ENCODE measurements at places on chromosomes 6 and 20.

DNA sequence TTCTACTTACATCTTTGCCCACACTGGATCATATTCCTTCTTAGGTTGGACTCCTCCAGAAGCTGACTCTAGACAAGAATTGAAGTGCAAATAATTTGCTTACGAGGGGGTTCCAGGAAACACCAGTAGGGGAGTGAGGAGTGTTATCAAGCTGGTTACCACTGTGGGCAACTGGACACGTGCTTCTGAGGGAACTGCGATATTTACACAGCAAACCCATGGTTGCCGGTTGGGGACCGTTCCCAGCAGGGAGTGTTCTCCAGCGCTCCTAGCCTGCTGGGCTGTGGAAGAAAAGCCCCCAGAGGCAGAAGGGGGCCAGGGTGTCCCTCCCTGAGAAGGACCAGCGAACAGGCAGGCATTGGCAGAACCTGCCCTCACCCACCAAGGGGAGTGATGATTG is 21.7 kb downstream of the MDFI start:
- no peak for DNase-seq

GRCh38 chr6:106477790-106478189 is 117.3 kb downstream of the CRYBG1 start:
- DNase-seq = no peak

DNA sequence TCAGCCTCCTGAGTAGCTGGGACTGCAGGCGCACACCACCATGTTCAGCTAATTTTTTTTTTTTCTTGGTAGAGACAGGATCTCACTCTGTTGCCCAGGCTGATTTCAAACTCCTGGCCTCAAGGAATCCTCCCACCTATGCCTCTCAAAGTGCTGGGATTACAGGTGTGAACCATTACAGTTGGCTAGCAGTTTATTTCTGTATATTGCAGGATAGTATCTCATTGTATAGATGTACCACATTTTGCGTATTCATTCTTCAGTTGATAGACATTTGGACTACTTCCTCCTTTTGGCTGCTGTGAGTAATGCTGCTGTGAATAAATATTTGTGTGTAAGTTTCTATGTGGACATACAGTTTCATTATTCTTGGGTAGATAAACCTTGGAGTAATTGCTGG is 32.9 kb downstream of the ASXL1 start:
- no peak for DNase-seq

GRCh38 chr6:17178326-17178725 is 76.5 kb downstream of the STMND1 start:
- DNase-seq = no peak

- no peak for DNase-seq
These were observed 499.2 kb upstream of the CDH4 start for GRCh38 chr20:60752741-60753420.

GRCh38 chr6:21556511-21556910 is 37.0 kb upstream of the SOX4 start:
- no peak for DNase-seq

GRCh38 chr6:144655376-144655775 is 370.2 kb downstream of the UTRN start:
- no peak for DNase-seq

DNA sequence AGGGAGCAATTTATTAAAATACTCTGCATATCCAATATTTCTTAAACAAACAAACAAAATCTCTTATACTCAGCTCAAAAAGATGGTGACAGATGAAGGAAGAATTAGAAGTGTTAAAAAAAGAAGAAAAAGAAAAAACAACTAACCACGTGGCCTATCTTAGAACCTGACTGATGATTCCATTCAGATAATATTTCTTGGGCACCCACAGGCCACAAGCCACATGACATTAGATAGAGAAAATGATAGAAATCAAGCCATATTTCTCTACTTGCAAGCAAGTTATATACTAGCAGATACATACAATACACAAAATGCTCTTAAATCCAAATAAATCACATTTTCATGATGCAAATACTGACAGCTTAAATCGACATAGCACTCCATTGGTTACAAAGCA is 14.5 kb upstream of the RAMACL start:
- no peak for DNase-seq

DNA sequence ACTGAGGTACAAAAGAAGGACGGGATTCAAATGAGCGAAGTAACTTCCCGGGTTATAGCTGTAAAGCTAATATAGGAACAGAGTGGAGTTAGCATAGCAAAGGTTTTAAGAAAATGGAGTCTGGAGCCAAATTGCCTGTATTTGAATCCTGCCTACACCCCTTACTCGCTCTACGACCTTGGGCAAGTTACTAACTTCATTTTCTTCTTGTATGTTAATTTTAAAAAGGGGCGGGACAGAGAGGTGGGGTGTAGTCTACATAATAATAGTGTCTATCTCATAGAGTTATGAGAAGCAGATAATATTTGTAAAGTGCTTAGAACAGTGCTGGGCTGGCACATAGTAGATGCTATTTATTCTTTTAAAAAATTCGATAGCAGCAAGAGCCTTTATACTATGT is 705 bp downstream of the ZSCAN23 start:
- no peak for DNase-seq

GRCh38 chr6:52515219-52515960 is 61.5 kb downstream of the TRAM2 start:
- no peak for DNase-seq

DNA sequence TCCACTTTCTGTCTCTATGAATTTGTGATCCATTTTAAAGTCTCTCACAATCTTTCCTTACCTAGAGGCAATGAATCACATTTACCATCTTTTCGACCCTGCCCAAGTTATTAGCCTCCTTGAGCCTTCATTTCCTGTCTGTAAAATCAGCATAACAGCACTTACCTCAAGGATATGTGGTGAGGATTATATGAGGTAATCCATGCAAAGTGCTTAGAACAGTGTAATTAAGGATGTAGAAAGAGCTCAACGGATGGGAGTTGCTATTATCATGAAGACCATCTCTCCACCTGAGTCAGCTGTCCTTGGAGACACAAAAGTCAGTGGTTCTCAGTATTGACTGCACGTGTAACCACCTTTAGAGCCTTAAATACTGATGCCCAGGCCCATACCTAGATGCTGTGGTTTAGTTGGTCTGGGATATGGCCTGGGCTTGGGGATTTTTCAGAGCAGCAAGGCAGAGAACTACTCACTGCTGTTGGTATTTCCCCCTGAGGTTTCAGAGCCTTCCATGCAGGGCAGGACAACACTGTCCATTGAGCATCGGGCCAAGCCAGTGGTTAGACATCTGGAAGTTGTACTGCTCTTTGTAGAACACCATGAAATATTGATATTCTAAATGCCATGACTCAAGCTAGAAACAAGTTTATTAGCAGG is 55.8 kb downstream of the LYRM2 start:
- no peak for DNase-seq

DNA sequence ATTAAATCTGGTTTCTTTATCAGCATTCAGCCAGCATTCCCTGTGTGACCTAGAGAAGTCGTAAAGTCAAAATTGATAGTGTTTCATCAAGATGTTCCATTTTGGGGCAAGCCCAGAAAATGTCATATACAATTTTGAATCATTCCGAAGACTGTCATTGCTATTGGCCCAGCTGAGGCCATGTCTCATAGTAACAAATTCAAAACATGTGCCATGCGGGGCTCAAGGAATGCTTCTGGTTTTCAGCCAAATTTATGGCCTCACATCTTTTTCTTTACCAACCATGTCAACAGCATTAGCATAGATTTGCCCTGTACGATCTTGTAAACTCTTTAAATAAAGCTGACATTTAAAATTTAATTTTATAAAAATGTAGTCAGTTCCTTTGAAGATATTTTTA is 314.7 kb downstream of the PAX1 start:
- no peak for DNase-seq

DNA sequence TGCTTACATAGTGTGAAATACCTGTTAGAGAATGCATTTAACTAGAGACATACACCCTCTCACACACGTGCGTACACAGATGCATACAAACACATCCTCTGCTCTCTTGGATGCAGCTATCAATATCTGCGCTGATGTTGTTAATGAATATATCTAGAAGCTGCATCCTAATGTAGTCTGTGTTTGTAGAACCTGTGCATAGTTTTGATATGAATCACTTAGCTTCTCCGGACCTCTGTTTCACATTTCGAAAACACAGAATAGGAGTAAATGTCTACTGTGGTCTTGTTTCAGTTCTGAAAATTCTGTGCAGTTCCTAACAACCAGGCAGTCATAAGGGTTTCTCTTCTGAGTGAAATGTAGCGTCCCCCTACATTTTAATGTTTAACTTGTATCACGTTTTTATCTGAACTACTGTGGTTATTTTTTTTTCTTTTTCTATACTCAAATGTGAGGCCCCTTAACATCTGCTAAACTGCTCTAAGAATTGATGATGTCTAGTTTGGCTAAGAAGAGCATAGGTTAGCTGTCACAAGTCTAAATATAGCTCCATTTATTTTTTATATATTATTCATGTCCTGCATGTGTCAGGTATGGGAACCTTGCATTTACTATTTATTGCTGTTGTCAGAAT is 254.5 kb downstream of the TMEM242 start:
- DNase-seq = no peak

- no peak for DNase-seq
These were observed 128.1 kb downstream of the ADAT2 start for GRCh38 chr6:143322386-143322785.

GRCh38 chr6:156780962-156781853 is 4.0 kb downstream of the ARID1B start:
- DNase-seq = no peak

DNA sequence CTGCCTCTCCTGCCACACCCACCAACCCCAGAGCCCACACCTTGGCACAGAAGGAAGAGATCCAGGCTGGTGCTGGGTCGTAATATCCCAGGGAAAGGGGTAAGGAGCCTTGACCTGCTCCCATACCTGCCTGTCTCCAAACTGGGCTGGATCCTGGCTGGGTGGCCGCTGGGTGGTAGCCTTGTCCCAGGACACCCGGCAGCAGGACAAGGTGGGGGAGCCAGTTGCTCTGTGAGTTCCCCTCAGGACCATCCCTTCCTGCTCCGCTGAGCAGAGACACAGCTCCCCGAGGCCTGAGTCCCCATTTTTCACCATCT is 58.8 kb downstream of the UBE2V1 start:
- DNase-seq = no peak

- no peak for DNase-seq
These were observed 103.0 kb downstream of the BCKDHB start for GRCh38 chr6:80209430-80209829.

- no peak for DNase-seq
These were observed 46.4 kb upstream of the CHD6 start for GRCh38 chr20:41664584-41664983.

GRCh38 chr20:2142649-2143048 is 41.0 kb downstream of the STK35 start:
- no peak for DNase-seq

DNA sequence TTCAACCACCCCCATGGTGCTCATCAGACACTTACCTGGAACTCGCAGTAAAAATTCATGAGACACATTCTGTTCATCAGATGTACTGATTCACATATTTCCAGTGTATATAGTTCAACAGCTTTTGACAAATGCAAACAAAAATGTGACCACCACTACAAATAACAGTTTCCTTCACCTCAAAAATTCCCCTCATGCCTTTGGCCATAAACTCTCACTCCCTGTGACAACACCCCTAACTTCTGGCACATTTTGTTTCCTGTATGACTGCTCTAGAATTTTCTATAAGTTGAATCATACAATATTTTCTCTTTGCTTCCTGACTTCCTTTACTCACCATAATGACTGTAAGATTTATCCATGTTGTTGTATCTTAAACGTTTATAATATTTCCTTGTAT is 63.7 kb downstream of the C6orf118 start:
- DNase-seq = no peak

All from left renal pelvis (tissue), 4 donors.